ENCODE measurements at places on chromosomes 16 and 17. TPM values are rescaled to one million over a fixed set of nuclear protein-coding genes. Genes with fewer than 3 reads are reported as not detected.

The MEIOB gene
- 0.48 TPM for total RNA-seq

- no peak overlapping the region for H3K27ac ChIP-seq
- H3K4me3 ChIP-seq, result no peak overlapping the region
- DNase-seq, result no peak
- no peaks in the 10 kb centered on the region for H3K36me3 ChIP-seq
- H3K4me1 ChIP-seq, result no peaks in the 10 kb centered on the region
- no peaks in the 10 kb centered on the region for H3K27me3 ChIP-seq
Observed at GRCh38 chr17:38619451-38619795, 13.7 kb upstream of the SRCIN1 start.

GRCh38 chr17:8879410-8879809, 11.9 kb upstream of the PIK3R6 start:
- no peak overlapping the region for H3K4me3 ChIP-seq
- H3K36me3 ChIP-seq, result no peaks in the 10 kb centered on the region
- DNase-seq, result no peak
- H3K4me1 ChIP-seq, result no peaks in the 10 kb centered on the region
- no peak overlapping the region for H3K27ac ChIP-seq

DNA sequence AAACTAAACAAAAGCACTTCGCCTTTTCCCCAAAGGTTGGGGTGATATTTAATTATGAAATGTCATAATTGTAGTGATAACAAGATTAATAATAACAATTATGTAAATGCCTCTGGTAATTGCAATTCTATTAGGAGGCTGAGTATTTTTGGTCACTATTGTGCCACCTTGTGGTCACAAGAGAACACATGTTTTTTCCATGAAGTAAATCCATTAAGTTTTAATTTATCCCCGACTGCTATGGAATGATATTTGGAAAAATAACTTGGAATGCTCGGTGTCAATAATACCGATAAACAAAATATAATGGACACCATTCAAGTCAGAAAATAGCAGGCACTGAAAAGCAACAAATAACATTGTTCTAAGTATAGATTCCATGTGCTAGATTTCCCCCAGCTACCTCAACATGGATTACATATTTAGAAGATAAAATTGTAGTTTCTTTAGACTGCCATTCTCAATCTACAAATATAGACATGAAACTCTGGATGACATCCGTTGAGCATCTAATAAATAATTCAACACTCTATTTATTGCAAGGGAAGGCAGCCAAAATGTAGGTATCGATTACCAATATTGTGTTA, 25.0 kb upstream of the KCNJ2 start:
- no peaks in the 10 kb centered on the region for H3K36me3 ChIP-seq
- no peaks in the 10 kb centered on the region for H3K27me3 ChIP-seq
- no peak overlapping the region for H3K4me3 ChIP-seq
- H3K27ac ChIP-seq, result no peak overlapping the region
- H3K4me1 ChIP-seq, result no peaks in the 10 kb centered on the region

- H3K4me1 ChIP-seq, result no peaks in the 10 kb centered on the region
- H3K4me3 ChIP-seq, result no peak overlapping the region
- no peak overlapping the region for H3K27ac ChIP-seq
- H3K36me3 ChIP-seq, result no peaks in the 10 kb centered on the region
Observed at GRCh38 chr17:74444406-74444805, 12.5 kb downstream of the GPRC5C start.
